Stimulated activated CD4-positive, alpha-beta T cell treated with anti-CD3 and anti-CD28 coated beads, TNF-alpha, amount 100 ng/mL, for 1 hour (primary cell): ENCODE measurements at places on chromosomes 12 and 14.

- DNase-seq: no peak
Observed at GRCh38 chr12:57835366-57836288, 10.9 kb downstream of the CTDSP2 start.

DNA sequence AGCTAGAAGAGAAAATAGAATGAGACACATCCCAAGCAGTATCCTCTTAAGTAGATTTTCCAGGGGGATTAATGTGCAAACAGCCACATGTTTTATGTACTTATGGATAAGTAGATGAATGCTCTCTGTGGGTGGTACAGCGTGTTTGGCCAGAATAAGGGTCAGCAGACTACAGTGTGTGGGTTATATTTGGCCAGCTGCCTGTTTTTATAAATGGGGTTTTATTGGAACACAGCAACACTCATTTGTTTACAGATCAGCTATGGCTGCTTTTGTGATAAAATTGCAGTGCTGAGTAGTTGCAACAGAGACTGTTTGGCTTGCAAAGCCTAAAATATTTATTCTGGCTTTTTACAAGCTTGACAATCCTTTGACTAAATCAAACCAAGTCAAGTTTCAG lies 780.2 kb upstream of the SEL1L start:
- no peak for DNase-seq

DNA sequence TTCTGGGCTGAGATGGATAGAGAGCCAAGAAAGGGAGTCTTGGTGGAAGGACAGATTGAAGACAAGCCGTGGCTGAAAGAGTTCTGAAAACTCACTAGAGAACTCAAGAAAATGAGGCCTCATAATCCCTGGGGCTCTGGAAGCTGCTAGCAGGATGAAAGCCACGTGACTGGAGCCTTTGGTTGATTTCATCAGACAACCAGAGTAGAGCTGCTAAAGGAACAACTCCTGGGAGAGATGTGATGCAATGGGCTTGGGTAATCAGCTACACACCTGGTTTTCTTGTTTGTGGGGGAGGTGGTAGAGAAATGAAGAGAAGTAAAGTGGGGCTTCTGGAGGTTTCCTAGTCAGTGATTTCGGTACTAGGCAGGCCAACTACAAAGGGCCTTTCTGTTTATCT lies 13.4 kb downstream of the CSRNP2 start:
- no peak for DNase-seq

DNA sequence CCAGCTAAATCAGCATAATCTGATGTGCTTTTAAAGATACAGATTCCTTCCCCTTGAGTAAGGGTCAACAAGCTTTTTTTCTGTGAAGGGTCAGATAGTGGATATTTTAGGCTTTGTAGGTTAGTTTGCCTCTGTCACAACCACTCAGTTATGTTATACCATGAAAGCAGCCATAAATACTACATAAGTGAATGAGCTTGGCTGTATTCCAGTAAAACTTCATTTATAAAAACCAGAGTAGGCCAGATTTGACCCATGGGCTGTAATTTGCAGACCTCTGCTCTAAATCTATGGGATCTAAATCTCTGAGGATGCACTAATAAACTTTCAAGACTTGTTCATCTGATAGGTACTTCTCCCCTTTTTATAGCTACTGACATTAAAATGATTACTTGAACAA lies 47.7 kb downstream of the LEMD3 start:
- DNase-seq: no peak

GRCh38 chr12:107459641-107460040 lies 226.0 kb upstream of the PWP1 start:
- no peak for DNase-seq

DNA sequence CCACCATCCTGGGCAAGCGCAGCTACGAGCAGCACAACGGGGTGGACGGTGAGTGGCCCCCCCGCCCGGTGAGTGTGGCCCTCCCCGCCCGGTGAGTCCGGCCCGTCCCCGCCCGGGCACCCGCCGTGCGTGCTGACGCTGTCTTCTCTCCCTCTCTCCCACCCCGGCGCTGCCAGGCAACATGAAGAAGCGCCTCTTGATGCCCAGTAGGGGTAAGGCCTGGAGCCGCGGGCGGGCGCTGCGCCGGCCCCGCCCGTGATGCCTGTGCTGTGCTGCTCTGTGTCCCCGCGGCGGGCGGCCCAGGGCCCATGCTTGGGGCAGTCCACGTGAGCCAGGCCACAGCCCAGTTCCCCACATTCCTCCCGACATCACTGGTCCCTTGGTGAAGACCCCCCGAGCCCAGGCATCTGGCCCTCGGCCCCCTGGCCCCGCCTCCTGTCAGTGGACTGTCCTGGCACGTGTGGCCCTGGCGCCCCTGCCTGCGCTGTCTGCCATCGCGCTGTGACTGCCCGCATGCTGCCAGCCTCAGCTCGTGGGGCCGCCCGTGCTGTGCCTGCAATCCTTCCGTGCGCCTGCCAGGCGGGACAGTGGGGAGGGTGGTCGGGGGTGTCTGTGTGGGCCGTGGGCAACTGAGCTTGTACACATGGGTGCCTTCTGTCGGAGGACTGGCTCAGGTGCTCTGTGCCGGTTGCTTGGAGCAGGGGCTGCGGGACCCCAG lies 7.9 kb upstream of the CRIP2 start:
- DNase-seq: no peak

- no peak for DNase-seq
Observed at GRCh38 chr14:104131968-104132732, 6.2 kb upstream of the KIF26A start.

DNA sequence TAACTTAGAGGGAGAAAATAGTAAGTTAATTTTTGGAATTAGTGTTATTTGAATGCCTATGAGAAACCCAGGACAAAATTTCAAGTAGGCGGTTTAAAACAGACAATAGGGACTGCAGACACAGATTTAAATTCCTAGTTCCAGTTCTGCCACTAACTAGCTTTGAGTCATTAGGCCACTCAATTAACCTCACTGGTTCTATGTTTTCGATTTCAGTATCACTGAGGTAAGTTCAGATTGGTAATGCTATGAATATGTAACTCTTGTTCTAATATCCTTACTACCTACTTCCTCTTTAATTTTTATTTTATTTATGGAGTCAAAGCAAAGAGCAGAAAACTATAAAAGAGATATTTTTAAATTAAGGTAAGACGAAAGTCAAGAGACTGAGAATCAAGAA lies 52.6 kb downstream of the GALC start:
- no peak for DNase-seq

DNA sequence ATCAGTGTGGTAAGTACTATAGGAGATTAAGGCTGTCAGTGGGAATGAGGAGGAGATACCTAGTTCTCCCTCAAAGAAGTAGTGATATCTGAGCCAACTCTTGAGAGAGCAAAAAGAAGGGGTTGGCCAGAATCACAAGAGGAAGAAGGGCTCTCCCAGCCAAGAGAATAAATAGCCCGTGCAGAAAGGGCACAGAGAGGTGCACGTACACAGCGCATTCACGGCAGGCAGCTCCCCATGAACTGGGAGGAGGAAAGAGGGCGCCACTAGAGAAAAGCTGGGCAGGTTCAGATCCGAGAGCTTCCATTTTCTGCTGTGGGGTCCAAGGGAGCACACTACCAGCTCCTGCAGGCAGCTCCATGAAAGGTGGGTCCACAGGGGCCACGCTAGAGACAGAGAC lies 59.9 kb downstream of the PPP2R5E start:
- DNase-seq: no peak

GRCh38 chr12:111404362-111405148 lies 1.2 kb upstream of the SH2B3 start:
- DNase-seq: peak; percentile 55

GRCh38 chr12:106767954-106768822 lies 6.3 kb upstream of the RIC8B start:
- DNase-seq: no peak

GRCh38 chr14:25909045-25909747 lies 688.6 kb downstream of the NOVA1 start:
- DNase-seq: no peak

GRCh38 chr12:39300799-39301198 lies 142.1 kb downstream of the KIF21A start:
- no peak for DNase-seq

DNA sequence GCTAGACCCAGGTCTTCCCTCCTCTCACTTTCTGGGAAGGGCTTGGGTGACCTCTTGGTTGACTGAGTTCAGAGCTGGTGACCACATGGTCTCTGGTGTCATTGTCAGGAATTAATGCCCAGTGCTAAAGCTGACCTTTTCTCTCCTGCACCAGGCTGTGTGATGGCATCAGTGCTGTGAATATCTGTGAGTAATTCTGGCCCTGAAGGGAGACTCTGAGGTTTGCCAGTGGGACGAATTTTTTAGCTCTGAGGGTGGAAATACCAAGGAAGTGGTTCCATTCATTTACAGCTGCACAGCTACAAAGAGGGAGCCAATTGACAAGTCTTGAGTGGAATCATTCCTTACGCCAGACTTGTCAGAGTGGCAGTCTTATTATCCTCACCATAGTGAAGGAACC lies 6.2 kb upstream of the KRT86 start:
- DNase-seq: no peak

DNA sequence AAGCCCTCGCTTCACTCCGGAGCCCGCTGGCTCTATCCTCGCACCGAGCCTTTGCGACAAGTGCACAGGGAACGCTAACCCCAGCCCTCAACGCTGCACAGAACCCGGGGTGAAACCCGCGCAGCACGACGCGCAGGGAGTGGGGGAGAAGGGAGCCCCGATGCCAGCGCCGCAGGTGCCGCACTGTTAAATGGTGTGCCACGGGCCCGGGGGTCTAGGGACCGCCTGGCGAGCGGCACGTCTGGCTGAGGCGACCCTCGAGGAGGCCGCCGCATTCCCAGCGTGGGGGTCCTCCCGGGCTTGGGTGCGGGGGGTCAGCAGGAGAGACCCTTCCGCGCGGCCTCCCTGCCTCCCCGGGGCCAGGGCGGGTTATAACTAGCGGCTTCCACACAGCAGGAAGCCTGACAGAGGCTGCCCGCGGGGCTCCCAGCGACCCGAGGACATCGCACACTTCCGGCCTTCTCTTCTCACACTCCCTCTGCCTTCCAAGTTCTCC lies 23.8 kb upstream of the LRTM2 start:
- no peak for DNase-seq

GRCh38 chr14:104798300-104799243 lies 2.3 kb upstream of the ZBTB42 start:
- no peak for DNase-seq

- no peak for DNase-seq
Observed at GRCh38 chr12:38053655-38054464, 262.7 kb upstream of the ALG10B start.

GRCh38 chr14:68216079-68216478 lies 396.5 kb downstream of the RAD51B start:
- no peak for DNase-seq

DNA sequence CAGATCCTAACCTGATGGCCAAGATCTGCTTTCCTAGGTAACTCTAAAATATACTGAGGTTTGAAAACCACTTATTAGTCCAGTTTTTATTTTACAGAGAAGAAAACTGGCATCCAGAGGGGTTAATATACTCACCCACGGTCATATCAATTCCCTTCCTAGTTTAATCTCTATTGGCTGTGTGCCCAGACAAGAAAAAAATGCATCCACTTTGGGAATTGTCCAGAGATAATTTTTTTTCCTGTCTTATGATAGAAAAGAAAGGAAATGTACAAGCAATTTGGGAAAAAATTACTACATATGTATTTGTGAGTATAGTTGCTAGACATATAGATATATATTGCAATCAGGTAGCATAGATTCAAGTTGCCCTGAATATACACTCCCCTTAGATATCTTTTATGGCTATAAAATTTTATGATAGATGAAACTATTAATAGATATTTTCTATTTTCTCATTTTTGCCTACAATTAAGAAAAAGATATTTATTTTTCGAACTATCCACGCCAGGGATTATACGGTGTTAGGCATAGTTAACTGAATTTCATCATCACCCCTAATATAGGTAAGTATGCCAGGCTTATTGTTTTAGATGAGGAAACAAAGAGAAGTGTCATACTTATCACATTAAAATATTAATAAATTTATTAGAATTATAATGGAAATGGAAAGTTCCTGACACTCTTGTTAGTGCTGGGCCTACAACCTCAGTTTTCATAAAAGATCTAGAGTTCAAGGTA lies 100.5 kb upstream of the SLC38A2 start:
- no peak for DNase-seq

DNA sequence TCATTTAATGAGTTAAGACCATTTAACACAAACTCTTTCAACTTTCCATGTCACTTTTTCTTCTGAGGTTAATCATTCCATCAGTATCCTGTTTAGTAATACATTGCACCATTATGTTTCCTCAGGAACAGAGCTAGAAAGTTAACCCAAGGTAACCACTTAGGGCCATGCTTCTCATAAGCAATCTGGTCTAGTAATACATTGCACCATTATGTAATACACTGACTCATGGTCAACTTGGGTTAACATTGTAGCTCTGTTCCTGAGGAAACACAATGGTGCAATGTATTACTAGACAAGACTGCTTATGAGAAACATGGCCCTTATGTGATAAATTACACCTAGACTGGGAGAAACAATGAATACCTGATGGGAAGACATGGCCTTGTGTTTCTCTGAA lies 21.7 kb downstream of the ERH start:
- DNase-seq: no peak

DNA sequence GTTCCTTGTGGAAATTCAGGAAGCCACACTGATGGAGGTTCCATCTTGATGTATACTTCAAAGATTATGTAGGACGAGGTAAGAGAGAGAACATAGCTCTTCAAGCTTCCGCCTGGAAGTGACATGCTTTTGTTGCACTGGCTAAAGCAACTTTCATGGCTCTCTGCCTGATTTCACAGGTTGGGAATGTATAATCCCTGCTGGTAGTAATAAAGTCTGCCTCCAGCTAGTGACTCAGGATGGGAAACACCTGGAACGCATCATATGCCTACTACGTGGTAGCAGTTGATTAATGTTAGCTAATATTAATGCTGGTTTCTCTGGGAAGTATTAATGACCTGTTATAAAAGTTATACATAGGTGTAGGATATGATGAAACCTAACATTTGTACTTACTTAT lies 71.1 kb downstream of the PELI2 start:
- no peak for DNase-seq

DNA sequence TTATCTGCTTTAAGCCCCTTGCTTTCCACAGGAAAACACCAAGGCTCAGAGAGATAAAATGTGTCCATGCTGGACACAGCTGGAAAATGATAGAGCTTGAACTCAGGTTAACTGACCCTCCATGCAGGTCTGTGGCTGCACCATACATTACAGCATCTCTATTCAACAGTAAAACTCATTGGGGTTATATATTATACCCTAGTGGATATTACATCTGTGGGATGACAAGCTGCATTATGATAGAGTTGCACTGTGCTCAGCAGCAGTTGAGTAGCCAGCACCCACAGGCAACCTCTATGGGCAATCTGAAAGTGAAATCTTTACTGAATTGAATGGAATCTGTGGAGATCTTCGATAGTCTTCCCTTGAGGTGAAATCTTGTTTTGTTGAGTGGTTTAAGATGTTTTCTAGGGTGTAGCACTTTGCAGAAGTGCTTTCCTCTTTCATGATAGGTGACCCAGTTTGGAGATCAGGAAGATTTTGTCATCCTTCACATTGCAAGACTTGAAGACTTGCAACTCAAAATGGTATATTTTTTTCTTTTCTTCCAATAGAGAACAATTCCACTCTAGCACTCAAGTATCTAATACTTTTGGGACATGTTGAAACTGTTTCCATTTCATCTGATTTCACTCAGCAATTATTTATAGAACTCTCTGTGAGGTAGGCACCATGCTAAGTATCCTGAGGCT lies 389.2 kb downstream of the RAD51B start:
- no peak for DNase-seq
